ENCODE measurements at places on chromosomes 11 and 22.

DNA sequence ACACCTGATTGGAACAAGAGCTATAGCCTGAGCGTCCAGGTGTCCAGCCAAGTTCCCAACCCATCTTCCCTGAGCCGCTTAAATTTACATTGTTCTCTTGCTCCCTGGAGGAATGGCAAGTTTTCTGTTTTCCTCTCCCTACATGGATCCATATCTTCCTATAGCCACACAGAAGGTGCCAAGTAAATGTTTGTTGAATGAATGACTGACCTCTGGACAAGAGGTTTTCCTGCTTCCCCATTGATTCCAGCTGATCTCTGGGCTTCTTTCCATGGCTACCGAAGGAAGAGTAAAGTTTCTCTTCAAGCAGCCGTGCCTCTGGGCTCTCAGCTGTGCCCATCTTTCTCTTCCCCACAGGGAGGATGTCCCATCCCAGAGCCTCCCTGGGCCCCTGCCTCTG, 107.5 kb downstream of the MICAL2 start:
- no peak for DNase-seq

- no peak for DNase-seq
Observed at GRCh38 chr22:46036558-46037408, 59.8 kb upstream of the WNT7B start.

DNA sequence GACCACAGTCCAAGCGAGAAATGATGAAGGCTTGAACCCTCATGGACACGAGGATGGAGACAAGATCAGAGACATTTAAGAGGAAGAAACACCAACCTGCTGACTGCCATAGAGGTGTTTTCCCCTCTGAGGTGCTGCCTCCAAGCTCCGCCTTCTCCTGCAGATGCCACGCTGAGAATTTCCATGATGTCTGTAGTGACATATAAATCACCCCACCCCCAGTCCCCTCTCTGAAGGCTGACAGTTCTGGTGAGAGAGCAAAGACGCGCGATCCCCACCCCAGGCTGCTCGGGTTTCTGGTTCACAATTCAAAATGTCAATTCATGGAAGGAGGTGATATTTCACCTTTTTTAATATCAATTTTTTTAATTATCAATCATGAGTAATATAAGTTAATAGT, 28.2 kb downstream of the LRRC32 start:
- DNase-seq, result no peak

DNA sequence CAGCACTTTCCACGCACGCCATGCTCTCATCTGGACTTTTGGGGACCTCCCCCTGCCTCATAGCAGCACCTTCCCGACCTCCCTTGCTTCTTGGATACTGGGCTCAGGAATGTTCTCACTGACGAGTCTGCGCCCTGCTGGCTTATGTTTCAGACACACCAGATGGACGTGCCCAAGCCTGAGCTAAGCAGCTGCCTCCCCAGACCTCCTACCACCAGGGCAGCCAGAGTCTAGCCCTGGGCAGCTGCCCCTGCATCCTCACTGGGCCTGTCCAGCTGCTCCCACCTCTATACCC, 13.2 kb upstream of the RGL4 start:
- no peak for DNase-seq

DNA sequence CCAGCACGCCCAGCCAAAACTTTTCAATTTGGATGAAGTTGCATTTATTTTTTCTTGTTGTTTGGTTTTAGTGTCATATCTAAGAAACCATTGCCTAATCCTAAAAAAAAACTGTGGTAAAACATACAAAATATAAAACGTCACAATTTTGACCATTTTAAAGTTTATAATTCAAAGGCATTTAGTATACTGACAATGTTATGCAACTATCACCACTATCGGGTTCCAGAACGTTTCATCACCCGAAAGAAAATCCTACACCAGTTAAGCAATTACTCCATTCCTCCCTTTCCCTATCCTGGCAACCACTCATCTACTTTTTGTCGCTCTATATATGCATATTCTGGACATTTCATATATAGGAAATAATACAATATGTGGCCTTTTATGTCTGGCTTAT, 30.5 kb upstream of the PHOX2A start:
- DNase-seq, result no peak

- DNase-seq, result no peak
Observed at GRCh38 chr11:8415195-8415594, 151.5 kb upstream of the LMO1 start.

DNA sequence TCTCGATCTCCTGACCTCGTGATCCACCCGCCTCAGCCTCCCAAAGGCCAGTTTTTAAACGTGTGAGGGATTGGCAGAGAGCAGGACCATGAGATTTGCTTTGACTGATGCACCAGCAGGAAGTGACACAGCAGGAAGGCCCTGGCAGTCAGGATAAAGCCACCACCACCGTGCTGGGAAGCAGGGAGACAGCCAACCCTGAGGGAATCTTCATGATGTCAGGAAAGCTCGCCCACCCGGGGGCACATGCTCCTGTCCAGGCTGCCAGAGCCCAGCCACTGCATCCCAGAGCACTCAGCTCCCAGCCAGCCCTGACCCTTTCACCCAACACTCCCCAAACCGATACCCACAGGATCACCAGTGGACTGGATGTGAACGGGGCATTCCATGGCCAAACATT, 6.1 kb downstream of the TUBGCP6 start:
- DNase-seq, result no peak

DNA sequence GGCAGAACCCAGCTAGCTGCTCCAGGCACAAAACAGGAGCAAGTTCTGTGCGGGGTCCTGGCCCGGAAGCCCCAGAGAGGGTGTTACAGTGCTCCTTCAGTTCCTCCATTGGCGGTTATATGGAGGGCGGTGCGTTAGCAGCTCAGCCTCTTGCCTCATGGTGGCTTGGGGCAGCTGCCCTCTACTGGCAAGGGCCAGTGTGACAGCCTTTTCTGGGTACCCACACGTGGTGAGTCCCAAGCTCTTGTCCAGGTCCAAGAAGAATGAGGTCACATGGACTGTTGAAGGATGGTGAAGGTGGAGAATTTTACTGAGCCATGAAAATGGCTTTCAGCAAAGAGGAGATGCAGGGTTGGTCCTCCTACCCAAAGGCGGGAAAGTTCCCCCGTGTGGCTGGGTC, 100.5 kb downstream of the WT1 start:
- no peak for DNase-seq

DNA sequence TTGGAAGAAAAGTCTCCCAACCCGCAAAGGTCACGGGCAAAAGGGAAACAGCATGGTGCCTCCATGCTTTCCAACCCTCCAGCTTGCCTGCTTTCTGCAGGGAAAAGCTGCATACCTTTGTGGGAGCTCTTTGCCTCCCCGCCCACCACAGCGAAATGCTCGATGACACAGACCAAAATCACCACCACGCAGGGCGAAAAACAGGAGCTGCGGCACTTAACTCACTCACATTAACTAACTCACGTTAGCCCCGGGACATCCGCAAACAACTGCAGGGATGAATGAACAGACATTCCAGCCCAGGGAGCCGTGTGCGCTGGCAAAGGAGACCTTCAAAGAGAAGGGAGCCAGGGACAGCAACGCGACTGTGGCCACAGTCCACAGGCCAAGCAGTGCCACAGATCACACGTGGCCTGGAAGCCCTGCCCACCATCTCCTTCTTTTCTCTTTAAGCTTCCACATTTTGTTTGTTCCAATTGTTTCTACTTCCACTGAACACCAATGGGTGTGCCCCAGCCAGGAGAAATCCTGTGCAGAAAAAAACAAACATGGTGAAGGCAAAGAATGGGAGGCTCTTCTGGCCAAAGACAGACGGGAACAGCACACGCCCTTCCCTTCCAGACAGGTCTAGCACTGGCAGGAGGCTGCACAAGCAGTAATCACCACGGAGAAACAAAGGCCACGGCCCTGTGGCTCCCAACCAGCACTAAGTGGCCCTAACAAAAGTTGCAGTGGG, 39.3 kb downstream of the DUSP8 start:
- DNase-seq, result no peak

DNA sequence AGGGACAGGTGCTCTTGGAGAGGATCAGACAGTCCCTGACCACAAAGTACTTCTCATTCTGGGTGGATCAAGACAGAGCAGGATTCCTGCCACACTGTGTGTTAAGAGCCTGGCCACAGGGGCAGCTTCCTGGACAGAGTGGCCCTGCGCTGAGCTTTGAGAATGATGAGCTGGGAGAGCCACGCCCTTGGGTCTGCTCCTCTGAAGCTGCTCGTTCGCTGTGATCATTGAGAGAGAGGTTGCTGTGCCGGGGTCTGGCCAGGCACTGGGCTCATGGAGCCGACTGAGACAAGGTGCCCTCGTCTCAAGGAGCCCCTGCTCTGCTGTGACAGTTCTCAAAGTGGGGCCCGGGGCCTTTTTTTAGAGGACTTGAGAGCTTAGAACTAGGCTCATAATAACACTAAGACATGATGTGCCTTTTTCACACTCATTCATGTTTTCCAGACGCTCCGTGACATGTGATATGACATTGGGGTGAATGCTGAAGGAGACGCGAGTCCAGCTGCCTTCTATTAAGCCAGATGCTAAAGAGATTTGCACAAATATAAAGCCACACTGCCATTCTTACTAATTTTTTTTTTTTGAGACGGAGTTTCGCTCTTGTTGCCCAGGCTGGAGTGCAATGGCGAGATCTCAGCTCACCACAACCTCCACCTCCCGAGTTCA, 1.6 kb upstream of the MFRP start:
- no peak for DNase-seq

GRCh38 chr11:113176599-113177360, 137.6 kb upstream of the TTC12 start:
- DNase-seq, result no peak

Data from GM19239 (cell line).